ENCODE measurements at places on chromosomes 3 and 15.

DNA sequence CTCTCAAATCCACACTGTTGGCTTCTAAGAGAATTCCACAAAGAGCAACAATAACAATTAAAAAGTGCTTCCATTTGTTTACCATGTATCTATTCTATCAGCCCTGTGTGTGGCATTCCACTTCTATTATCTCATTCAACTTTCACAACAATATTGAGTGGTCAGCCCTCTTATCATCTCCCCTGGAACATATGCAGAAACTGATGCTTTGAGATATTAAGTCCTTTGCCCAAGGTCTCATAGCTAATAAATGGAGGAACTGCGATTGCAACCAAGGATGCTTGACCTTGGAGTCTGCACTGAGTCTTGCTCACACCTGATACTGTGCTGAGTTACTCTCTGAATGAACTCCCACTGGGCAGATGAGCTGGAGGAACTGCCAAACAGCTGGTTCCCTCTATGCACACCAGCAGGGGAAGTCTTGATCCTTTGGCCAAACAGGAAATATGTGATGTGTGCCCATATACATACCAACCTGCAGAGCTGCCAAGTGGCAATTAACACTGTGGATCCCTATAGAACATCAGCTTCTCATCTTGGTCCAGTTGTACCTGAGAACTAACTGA, 144.7 kb upstream of the WNT5A start:
- no peak for DNase-seq

- DNase-seq, result no peak
Observed at GRCh38 chr3:148759430-148759829, 61.7 kb downstream of the AGTR1 start.

GRCh38 chr3:78941587-78941986, 826.2 kb downstream of the ROBO1 start:
- DNase-seq, result no peak

- DNase-seq, result no peak
Observed at GRCh38 chr15:95259513-95259912, 1028.2 kb downstream of the MCTP2 start.

DNA sequence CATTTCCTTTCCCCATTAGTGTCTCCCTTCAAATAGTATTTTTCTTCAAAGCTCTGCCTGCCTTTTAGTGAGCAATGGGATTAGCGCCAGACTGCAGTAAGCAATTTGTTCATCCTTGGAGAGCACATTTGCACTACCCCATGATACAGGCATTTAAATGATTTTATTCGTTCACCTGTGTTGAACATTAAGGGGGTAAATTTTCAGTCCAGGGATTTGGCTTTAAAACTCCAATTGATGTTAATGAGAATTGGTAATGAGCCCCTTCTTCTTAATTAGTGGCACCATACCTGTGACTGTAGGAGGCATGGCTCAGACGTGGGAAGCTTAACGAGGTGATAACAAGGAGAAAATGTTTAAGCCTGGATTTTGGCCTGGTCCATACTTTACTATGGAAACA, 161.4 kb upstream of the NANOGP8 start:
- DNase-seq, result no peak

GRCh38 chr3:126113733-126114442, 30.0 kb upstream of the SLC41A3 start:
- DNase-seq, result no peak

- no peak for DNase-seq
Observed at GRCh38 chr15:56454836-56455235, 10.1 kb downstream of the MNS1 start.

- DNase-seq, result no peak
Observed at GRCh38 chr3:12356175-12356574, 67.3 kb downstream of the PPARG start.

DNA sequence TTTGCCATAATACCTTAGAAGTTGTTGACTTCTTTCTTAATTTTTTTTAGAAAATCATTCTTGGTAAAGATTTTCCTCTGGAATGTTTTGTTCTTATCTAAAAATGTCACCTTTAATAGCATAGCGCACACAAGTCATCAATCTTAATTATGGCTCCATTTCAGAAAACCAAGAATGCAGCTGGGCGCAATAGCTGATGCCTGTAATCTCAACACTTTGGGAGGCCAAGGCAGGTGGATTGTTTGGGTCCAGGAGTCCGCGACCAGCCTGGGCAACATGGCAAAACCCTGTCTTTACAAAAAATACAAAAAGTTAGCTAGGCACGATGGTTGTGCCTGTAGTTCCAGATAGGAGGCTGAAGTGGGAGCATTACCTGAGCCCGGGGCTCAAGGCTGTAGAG, 125.6 kb upstream of the EOMES start:
- no peak for DNase-seq

DNA sequence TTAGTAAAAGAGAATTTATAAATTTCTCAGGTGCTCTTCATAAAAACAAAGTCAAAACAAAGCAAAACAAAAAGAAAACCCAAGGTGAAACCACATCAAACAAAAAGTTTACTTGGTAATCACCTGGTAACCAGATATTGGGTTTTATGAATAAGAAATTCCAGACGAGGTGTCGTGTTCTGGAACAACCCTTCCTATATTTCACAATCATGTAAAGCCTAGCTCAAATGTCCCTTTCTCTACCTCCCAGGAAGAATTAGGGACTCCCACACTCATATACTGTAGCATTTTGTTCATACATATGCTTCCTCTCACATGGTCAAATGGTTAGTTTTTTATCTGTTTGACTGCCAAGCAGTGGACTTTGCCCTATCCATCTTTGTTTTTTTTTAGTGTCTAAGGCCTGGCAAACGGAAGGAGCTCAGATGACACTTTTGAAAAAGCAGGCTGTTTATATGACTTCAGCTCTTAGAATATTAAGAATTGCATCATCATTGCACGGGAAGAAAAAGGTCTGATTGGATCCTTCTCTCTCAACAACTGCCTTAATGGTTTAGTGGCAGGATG, 326.7 kb upstream of the TBL1XR1 start:
- DNase-seq, result no peak

DNA sequence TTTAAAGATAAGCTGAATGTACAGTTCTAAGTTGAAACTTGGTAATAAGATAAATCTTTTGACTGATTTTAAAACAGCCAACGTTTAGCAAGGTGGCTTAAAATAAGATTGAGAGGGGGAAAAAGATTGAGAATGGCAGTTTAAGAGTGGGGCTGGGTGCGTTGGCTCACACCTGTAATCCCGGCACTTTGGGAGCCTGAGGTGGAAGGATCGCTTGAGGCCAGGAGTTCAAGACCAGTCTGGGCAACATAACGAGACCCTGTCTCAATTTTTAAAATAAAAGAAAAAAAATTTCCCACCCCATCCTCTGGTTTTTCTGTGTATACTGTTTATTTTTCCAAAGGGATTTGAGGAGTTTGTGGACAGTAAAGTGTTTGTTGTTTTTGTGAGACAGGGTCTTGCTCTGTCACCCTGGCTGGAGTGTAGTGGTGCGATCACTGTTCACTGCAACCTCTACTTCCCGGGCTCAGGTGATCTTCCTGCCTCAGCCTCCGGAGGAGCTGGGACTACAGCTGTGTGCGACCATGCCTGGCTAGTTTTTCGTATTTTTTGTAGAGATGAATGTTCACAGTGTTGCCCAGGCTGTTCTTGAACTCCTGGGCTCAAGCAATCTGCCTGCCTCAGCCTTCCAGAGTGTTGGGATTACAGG, 3.0 kb downstream of the MAPK6 start:
- no peak for DNase-seq

DNA sequence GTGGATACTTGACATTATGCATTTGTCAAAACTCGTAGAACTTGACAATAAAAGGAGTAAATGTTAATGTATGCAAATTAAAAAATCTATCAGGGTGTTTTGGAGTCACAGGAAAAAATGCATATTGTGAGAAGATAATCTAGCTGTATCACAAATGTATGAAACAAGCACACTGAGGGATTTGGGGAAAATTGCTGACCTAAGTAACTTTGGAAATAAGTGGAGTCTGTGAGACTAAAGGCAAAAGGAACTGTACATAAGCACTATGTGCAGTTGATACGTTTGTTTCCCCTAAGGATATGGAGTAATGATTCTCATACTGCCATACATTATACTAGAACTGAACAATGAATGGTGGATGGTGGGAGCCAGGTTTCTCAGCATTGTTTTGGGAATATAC, 43.2 kb upstream of the WDR72 start:
- DNase-seq, result no peak

- no peak for DNase-seq
Observed at GRCh38 chr3:126529585-126530170, 5.7 kb downstream of the CHST13 start.

- no peak for DNase-seq
Observed at GRCh38 chr15:37888356-37888755, 46.1 kb upstream of the TMCO5A start.

GRCh38 chr3:184523825-184524615, 37.6 kb upstream of the EPHB3 start:
- DNase-seq, result no peak

- no peak for DNase-seq
Observed at GRCh38 chr3:168801794-168802193, 706.1 kb upstream of the GOLIM4 start.

GRCh38 chr15:43789409-43789808, 2.7 kb upstream of the SERF2 start:
- no peak for DNase-seq

- no peak for DNase-seq
Observed at GRCh38 chr15:63638839-63639238, 41.7 kb downstream of the FBXL22 start.

DNA sequence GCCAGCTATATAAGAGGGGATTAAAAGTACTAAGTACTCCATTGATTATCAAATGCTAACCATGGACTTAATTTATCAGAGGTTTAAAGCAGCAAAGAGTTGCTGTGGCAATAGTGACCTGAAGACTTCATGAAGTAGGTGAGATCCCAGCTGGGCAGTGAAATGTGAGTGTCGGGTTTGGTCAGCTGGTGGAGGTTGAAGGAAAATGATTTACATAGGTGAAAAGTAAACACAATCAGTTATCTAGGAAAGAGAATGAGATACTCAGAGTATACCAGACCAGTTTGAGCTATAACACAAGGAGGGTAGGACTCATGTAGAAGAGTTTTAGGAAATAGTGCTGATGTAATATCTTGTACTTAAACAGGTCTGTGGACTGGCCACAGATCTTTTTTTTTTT, 16.5 kb upstream of the FBXO22 start:
- DNase-seq, result no peak

DNA sequence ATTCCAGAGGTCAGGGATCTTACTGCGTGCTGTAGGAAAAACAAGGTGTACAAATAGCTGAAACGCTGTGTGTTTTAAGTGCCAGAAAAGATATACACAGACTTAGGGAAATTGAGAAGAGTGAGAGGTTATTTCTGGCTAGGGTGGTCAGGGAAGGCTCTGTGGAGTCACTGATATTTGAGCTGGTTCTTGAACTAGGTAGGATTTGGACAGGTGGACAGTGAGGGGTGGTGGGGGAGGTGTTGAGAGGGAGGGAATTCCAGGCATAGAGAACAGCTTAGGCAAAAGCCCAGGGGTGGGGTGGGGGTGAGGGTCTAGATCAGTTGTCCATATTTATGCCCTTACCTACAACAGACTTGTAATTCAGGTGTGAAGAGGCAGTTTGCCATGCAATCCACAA, 7.0 kb downstream of the SEMA6D start:
- DNase-seq, result no peak

GRCh38 chr3:150061288-150062024, 90.8 kb upstream of the PFN2 start:
- DNase-seq, result no peak

DNA sequence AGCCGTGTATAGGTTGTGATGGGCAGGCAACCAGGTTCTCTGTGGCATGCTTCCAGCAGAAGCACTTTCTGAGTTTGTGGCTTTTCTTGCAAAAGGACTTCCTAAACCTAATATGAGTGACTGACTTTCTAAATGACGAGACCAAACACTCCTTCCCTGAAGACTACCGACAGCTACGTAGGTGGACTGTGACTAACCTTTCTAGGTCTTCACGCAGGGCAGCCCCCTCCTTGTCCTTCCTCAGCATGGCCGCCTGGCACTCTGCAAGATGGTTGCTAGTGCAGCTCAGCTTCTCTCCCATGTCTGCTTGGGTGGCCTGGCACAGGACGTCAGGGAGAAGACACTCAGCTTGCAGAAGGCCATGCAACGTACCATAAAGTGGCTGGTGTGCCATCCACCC, 20.9 kb downstream of the CXCR6 start:
- DNase-seq, result no peak

GRCh38 chr3:143786219-143787191, 61.8 kb downstream of the SLC9A9 start:
- no peak for DNase-seq

DNA sequence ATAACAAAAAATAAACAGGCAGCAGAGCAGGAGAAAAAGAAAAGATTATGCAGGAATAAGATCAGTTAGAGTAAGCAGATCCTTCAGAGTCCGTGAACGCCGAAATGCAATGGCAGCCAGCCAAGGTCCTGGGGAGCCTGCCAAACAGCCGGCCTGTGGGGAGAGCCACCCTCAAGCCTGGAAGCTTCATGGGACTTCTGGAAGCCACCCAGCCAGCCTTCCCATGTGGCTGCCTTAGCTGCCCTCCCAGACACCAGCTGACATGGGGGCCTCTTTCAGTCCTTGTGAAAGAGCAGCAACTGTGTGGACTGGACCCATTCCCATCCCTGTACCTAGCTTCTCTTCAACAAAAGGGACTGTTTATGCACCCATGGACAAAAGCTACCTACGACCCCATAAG, 64.9 kb upstream of the RAD18 start:
- no peak for DNase-seq

DNA sequence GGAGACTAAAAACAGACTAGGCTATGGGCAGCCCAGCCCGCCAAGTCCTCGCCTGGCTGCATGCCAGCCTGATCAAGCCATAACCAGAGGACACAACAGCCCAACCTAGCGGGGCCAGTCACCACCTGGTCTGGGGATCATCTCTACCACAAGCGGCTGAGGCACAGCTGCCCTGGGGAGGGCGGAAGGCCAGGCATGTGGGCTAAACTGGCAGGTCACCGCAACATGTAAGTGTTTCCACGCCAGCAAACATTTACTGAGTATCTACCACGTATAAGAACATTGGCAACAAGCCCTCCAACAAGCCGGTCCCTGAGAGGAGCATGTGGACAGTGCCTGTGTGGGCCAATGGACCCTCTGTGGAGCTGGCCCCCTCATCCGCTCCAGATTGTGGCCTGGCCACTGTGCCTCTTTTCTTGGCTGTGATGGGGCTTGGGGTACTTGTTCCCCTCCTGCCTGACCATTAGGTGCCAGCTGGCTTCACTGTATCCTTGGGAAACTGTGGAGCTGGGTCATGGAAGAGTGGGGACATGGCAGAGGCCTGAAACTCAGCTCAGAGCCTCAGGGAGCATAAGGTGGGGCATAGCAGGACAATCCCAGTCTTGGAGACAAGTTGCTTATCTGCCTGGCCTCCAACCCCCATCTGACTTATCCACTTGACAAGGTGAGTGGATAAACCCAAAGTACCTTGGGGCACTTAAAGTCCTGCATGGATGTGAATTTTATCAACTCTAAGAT, 9.0 kb downstream of the UBXN7 start:
- DNase-seq, result no peak
